ENCODE measurements at places on chromosomes 12 and 14.

GRCh38 chr12:46370380-46370734, 2.2 kb downstream of the SLC38A2 start:
- no peak for DNase-seq

DNA sequence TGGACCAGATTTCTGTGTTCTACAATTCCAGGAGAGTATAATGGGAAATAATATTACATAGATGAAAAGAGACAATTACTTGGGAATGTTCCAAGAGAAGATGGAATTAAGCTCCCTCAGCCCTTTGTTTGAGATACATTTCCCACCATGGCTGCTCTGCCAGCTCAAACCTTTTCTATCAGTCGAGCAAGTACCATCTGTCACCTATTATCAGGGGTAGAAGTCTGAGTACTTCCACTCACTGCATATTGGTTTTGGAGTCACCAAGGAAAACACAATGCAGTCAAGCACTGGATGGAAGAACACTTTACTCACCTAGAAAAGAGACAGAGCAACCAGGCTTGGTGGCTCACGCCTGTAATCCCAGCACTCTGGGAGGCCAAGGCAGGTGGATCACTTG, 270.4 kb upstream of the FAR2 start:
- DNase-seq = no peak

GRCh38 chr14:31960039-31960438, 117.1 kb upstream of the ARHGAP5 start:
- DNase-seq = no peak

GRCh38 chr14:104856869-104857860, 7.9 kb upstream of the CEP170B start:
- no peak for DNase-seq
